NCI-H1417 treated with DMSO at 0.1 percent for 48 hours (cell line): ENCODE measurements at places on chromosomes 7 and 10.

DNA sequence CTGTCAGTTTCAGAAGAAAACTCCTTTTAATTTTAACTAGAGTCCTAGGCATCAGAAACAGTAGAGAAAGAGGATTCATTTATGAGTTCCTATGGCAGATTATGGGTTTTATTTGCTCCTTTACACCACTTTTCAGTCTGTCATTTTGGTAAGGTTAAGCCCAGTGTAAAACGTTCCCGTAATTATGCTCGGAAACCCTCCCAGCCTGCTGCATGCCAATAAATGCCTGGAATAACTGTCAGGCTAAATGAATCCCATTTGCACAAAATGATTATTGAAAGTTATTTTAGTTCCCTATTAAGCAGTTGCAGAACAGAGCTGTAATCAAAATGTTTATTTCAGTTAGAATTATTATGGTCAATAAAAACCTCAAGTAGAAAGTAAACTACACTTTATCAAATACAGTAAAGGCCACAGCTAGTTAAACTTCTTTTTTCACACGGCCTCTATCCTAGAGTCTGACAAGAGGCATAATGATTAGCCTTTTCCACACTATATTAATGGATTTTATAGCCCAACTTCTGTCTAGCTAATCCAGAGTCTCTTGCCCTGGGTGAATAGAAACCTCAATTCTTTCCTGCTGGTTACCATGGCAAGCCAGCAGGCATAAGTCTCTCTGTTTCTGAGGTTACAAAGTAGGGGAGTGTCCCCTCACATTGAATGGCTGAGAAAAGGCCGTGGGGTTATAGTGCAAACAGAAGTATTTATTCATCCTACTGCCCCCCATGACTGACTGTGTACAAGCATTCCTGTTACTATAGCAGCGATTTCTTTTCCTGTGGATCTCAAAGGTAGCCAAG is 80.8 kb upstream of the NPVF start:
- no peak for DNase-seq

DNA sequence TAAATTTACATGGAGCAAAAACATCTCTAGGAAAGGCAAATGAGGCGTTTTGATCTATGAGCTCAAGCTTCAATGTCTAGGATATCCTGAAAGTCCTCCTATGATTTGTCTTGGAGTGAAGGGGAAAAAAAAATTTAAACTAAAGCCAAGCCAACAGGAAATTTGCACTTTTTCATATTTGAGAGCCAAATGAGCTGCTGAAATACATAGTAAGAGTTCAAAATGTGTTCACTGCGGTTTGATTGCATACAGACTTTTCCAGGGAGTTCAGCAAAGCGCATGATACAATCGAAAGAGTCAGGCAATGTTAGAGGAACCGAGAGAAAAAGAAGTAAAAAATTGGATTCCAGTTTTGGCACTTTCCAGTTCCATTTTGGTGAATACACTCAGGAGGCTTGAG is 633.4 kb upstream of the MGMT start:
- DNase-seq = no peak

GRCh38 chr10:52261362-52261761 is 52.7 kb upstream of the DKK1 start:
- DNase-seq = no peak

DNA sequence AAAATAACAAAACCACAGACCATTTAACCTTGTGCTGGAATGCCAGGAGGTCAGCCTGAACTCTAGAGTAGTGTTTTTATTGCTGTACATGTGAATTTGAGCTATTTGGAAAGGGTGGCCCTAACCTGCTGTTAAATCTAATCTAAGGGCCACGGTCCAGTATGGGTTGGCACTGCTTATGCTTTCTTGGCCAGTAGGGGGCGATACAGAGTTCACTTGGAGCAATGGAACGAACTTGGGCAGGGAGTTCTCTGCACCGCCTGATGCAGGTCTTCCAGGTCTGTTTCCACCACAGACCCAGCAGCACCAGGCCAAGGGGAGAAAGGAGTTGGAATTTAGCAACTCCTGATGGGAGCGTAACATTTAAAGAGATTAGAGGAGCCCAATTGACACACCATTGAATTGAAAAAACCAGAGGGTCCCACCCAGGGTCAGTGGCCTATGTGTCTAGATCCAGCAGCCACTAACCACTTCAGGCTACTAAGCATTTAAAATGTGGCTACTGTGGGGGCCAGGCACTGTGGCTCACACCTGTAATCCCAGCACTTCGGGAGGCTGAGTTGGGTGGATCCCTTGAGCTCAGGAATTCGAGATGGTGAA is 75.7 kb upstream of the EFCAB10 start:
- no peak for DNase-seq

GRCh38 chr7:73850781-73851207 is 8.5 kb upstream of the METTL27 start:
- DNase-seq = no peak

GRCh38 chr10:25304606-25305005 is 129.8 kb downstream of the GPR158 start:
- no peak for DNase-seq

GRCh38 chr7:155941688-155942087 is 129.4 kb upstream of the SHH start:
- DNase-seq = no peak

GRCh38 chr10:58275908-58276307 is 6.9 kb downstream of the CISD1 start:
- DNase-seq = no peak

DNA sequence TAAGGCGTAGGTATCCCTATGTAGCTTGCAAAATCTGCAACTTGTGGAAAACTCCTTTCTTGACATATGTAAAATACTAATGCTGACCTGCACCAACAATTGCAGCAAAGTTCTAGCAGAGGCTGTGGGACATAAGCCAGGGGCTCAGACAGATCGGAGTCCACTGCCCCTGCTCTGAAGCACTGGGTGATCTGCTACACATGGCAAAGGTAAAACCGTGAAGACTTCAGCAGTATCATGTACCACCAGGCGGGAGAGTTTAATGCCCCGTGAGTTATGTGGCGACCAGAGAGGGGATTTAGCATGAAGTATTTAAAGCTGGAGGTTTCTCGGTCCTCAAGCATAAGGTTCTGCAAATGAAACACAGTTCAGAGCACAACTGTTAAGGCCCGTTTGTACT is 76.4 kb downstream of the ABCC2 start:
- DNase-seq = no peak

DNA sequence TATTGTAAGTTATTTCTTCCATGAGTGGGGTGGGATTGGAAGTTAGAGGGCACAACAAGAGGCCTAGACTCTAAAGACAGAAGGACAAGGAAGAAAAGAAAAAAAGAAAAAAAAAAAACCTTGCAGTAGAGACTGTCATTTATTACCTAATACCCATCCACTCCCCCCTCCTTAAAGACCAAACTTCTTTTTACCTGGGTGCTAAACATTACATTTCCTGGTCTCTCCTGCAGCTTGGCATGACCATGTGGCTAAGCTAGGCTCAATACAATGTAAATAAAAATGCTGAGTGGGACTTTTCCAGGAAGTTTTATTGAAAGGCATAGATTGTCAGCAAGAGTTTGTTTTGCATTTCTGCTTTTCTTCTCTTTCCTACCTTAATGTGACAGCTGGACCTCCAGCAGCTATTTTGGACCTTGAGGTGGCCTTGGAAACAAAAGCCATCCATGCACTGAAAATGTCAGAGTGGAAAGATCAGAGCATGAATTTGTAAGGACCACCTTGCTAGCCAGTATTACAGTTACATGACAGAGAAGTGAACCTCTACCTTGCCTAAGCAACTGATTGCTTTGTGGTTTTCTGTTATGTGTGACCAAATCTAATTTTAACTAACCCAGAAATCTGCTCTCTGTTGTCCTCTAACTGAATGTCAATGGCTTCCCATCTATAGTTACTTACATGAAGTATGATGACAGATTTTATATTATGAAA is 81.3 kb upstream of the SFMBT2 start:
- DNase-seq = no peak

GRCh38 chr10:95606922-95607321 is 45.8 kb upstream of the SORBS1 start:
- DNase-seq = no peak

GRCh38 chr10:93398528-93398927 is 83.6 kb downstream of the MYOF start:
- no peak for DNase-seq

- no peak for DNase-seq
Measured at GRCh38 chr7:130945411-130945811, 211.4 kb upstream of the KLF14 start.

DNA sequence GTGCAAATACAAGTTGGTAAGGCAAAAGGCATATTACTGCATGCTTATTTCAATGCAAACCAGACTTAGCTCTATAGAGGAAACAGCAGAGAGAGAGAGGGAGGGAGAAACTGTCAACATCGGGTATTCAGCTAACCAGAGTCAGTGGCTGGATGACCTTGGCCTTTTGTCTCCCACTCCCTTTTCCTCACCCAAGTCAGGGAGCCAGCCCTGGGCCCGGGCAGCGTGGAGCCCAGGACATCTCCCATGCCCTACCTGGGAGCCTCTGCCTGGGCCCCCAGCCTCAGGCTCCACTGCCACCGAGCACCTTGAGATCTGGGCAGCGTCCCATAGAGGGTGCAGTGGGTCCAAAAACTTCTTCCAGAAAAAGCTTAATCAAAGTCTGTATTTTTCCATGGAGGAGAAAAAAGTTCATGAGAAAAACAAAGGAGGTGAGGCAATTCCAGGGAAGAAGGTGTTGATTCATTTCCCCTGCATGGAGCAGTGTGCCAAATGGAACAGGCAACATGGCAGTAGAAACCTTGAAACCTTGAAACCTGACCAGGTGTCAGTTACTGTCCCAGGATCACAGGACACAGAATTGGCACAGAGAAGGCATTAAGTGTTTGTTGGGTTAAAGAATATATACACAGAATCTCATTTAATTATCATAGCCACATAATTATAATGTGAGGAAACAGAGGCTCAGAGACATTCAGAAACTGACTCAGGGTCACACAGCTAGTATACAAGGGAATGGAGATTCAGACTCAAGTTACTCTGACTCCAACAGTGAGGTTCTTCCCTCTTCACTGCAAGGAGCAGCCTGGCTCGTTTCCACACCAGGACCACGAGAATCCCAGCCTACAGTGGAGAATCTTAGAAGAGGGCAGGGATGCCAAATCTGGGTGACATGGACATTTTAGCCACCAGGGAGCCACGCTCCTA is 5.8 kb upstream of the NCOA4 start:
- no peak for DNase-seq

GRCh38 chr7:76423666-76424412 is 911 bp upstream of the ZP3 start:
- no peak for DNase-seq

DNA sequence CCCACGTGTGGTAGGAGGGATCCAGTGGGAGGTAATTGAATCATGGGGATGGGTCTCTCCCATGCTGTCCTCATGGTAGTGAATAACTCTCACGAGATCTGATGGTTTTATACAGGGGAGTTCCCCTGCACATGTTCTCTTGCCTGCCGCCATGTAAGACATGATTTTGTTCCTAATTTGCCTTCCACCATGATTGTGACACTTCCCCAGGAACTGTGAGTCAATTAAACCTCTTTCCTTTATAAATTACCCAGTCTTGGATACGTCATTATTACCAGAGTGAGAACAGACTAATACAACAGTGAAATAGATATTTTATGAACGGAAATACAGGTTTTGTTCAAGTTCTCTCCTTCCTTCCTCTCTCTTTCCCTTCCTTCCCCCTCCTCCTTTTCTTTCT is 15.8 kb downstream of the CALD1 start:
- DNase-seq = no peak

- no peak for DNase-seq
Measured at GRCh38 chr10:33353334-33353733, 18.9 kb upstream of the NRP1 start.

- DNase-seq = no peak
Measured at GRCh38 chr7:157710396-157710795, 373.6 kb downstream of the DNAJB6 start.

DNA sequence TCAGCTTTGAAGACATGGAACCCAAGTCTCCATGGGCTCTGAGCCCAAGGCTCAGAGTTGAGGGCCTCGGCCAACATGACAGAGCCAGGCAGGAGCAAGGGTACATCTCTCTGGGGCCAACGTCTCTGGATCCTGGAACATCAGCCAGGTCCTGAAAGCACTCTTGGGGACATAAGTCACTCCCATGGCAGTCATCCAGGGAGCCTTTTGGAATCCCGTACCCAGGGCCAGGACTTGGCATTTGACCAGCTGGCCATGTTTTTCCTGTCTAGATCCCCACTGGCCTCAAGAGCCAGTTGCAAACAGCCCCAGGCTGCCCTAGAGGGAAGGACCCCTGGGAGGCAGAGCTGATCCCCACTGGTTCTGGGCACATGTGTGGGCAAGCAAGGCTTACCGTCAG is 4.3 kb upstream of the CXCL12 start:
- DNase-seq = no peak

GRCh38 chr7:18053941-18054340 is 26.3 kb upstream of the PRPS1L1 start:
- no peak for DNase-seq

GRCh38 chr10:11425296-11425610 is 186.2 kb downstream of the USP6NL start:
- DNase-seq = peak; percentile 6

GRCh38 chr10:89744026-89744425 is 42.6 kb downstream of the KIF20B start:
- no peak for DNase-seq

GRCh38 chr7:27435461-27435860 is 192.9 kb downstream of the EVX1 start:
- DNase-seq = no peak

GRCh38 chr7:71695186-71695585 is 563.2 kb downstream of the GALNT17 start:
- DNase-seq = no peak

DNA sequence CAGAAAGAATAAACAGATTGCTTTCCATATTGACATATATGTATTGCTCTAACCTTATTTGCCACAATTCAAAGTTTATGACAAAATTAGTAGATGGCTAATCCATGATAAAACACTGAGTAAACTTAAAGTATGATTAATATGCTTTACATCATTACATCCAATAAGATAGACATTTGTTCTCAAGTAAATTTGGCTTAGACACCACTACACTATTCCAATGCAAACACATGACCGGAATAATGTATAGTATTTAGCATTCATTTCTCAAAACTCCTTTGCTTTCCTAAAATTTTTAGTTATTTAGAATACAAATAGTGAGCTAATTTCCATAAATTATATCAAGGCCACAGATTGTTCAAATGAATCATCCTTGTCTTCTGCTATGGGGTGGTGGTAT is 20.2 kb downstream of the SEM1 start:
- DNase-seq = no peak

DNA sequence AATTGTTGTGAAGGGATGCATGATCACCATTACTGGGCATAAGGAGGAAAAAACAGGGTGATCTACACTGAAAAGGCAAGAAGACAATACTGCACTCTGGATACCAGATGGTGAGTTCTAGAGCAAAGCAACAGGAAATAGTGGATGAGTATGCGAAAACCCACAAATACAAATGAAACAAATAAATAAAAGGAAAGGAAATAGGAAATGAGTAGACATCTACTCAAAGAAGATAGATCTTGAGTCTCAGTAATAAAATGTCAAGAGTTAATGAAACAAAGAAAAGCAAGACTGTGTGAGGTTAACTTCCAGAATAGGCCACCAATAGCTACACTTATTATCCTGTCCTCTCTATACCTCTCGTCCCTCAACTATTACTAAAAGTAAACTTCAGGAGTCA is 11.7 kb downstream of the ORC5 start:
- DNase-seq = no peak

GRCh38 chr10:4081685-4082111 is 296.7 kb upstream of the KLF6 start:
- no peak for DNase-seq

GRCh38 chr7:11620406-11621253 is 211.4 kb downstream of the THSD7A start:
- no peak for DNase-seq

- no peak for DNase-seq
Measured at GRCh38 chr7:98229991-98230745, 18.9 kb downstream of the BHLHA15 start.

- DNase-seq = no peak
Measured at GRCh38 chr10:93255546-93255945, 181.9 kb downstream of the CYP26A1 start.
